Right renal pelvis (tissue), 4 donors: ENCODE measurements at places on chromosomes 5 and 9. TPM values are rescaled to one million over a fixed set of nuclear protein-coding genes. Genes with fewer than 3 reads are reported as not detected.

GRCh38 chr5:3858524-3858923 lies 262.9 kb downstream of the IRX1 start:
- DNase-seq: no peak

GRCh38 chr9:128006332-128006996 lies 25.7 kb upstream of the EEIG1 start:
- DNase-seq: no peak

- DNase-seq: no peak
Measured at GRCh38 chr5:124724357-124725039, 21.9 kb downstream of the ZNF608 start.

GRCh38 chr5:87912419-87912818 lies 356.2 kb downstream of the TMEM161B start:
- DNase-seq: no peak

GRCh38 chr5:140041492-140042392 lies 1.4 kb downstream of the NRG2 start:
- no peak for DNase-seq

- no peak for DNase-seq
Measured at GRCh38 chr9:82130331-82131042, 141.9 kb downstream of the SPATA31D1 start.

DNA sequence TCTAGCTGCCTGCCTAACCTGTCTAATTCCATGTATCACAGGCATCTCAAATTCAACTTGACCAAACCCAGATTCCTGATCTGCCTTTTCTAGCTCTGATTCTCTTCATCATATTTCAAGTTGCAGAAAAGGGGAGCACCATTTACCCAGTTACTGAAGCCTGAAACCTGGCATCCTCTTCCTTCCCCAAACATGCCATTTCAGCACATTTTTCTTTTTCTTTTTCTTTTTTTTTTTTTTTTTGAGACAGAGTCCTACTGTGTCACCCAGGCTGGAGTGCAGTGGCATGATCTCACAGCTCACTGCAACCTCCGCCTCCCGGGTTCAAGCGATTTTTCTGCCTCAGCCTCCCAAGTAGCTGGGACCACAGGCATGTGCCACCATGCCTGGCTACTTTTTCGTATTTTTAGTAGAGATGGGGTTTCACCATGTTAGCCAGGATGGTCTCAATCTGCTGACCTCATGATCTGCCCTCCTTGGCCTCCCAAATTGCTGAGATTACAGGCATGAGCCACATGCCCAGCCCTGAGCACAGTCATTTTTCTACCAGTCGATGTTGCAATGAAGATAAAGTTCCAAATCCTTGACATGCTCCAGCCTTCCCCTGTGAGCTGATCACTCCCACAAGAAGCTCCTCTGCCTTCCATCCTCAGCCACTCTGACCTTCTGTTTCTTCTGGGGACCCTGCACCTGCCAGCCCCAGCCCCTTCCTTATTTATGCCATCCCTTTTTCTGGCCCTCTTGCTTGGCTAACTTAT lies 32.2 kb downstream of the ACER2 start:
- no peak for DNase-seq

- no peak for DNase-seq
Measured at GRCh38 chr5:29896646-29897045, 1296.8 kb upstream of the CDH6 start.

DNA sequence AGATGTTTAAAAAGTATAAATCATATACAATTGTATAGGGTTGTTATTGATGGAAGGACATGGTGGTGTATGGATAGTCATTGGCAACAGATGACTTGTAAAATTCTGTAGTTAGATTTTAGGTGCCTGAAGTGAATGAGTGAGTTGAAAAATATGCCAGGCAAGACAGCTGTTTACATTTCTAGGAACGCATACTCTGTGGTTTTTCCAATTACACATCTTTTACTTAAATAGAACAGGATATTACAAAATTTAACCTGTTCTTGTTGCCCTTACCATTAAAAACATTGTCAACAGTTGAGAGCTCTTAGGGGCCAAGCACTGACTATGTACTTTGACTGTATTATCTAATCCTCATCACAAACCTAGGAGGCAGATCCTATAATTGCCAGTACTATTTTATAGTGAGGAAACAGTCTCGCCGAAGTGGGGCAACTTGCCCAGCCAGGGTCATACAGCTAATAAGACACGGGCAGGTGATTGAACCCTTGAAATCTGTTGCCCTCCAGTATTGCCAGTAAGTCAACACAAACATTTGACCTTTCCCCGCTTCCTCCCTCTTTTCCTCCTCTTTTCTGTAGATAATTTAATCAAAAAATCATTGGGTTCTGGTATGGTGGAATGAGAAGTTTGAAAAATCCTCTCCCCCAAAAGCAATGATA lies 88.6 kb downstream of the MACROH2A1 start:
- DNase-seq: no peak

- no peak for DNase-seq
Measured at GRCh38 chr9:78030553-78031443, 813 bp downstream of the GNAQ start.

GRCh38 chr5:79547429-79547822 lies 33.5 kb upstream of the HOMER1 start:
- no peak for DNase-seq

The AHRR gene
- 2.3 TPM for polyA plus RNA-seq

The NEUROG1 gene
- not detected for polyA plus RNA-seq

DNA sequence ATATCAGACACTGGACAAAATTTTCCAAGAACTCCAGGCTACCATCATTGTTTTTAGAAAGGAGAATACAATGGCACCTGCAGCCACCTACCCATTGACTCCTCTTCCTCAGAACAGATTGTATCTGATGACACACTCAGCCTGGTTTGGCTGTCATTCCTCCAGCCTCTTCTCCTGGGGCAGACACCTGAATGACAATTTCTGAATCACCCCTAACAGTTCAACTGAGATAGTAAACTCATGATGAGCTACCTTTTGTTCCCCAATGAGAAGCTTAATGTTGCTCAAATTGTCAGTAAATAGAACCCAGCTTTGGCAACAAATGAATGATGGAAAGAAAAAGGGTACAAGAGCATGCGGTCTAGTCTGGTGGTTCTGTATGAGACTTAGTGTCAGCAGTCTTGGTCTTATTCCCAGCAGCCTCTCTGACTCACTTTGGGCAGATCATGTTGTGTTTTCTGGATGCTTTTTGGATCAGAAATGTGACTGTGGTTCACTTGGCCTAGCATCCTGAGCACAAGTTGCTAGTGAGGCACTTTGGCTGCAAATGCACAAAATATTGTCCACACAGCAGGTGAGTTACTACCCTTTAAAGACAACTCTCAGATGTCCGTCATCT lies 78.3 kb downstream of the MAMDC2 start:
- DNase-seq: no peak

DNA sequence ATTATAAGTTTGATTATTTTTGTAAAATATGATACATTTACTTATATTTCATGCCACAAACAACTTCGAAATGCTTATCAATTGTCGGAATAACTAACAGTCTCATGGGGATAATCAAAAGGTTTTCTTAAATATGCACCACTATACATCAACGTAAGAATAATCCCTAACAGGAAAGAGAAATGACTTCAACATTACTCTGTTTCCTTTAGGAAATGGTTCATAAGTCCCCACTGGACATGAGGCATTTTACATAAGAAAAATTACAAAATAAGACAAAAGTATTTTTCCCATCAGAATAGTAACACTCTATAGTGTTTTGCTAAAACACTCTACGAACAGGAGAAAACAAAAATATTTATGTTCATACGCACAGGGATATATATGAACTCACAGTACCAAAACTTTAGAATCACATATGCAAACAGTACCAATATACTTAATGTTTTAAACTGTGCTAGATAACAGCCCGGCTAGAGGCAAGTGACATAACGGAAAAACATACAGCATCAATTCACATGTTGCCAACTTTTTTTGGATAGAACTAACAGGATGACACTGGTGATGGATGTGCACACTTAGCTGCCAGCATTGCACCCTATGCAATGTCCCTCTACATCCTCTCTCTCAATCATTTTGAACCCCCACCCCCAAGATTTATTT lies 120.5 kb downstream of the NFIB start:
- DNase-seq: no peak

The MEF2C gene
- 40.8 TPM for polyA plus RNA-seq

DNA sequence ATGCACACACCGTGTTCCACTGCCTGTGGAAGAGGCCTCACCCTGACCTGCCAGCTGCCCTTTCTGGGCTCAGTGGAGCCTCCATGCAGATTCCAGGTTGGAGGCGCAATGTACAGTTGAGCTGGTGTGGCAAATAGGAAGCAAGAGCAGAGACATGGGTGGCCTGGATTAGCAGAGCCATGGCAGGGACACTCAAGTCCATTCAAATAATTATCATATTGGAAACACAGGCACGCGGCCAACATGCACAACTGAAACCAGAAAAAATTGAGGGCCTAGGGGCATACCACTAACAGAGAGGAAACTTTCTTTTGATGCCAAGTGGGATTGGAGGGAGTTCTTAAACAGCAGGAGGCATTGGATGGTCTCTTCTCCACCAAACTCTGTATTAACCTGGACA lies 35.8 kb downstream of the OTULINL start:
- no peak for DNase-seq

The IFNK gene
- polyA plus RNA-seq: not detected

DNA sequence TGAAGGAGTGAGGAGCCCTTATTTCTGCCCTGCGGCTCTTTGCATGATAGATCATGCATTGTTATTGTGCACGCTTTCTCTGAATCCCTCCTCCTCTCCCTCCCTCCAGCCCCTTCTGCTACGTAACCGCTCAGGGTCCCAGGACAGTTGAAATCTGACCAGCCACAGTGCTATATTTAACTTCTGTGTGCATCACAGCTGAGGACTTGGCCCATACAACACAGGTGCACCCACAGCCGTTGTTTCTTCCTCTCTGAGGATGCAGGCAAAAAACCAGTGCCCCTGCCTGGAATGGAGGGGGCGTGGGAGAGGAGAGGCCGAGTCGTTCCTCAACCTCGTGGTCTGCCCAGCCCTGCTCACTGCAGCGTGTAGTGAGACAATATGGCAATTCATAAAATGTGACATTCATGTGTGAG lies 335.6 kb upstream of the CLINT1 start:
- DNase-seq: no peak

DNA sequence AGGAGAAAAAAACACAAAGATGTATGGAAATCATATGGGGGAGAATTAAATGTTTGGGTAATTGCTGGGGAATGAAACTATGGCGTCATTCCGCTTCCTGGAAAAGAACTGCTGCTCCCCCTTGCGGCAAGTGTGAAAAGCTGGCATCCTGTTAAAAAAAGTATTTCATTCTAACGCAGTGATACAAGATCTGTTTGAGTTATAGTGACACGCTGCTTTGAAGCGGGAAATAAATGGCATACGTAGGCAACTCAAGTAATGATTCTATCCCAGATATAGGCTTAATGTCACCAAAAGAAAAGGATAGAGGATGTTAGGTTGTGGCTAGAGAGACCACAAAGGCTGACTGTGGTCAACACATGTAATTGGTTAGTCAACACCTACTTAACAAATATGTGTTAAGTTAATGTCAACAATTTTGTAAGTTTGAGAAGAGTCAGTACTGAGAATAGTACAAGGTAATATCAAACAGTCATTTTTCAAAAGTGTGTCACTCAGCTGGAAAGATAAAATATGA lies 70.2 kb upstream of the ALDH1A1 start:
- peak; percentile 46 for DNase-seq

GRCh38 chr9:130235558-130236435 lies 29.8 kb upstream of the HMCN2 start:
- DNase-seq: peak; percentile 65

DNA sequence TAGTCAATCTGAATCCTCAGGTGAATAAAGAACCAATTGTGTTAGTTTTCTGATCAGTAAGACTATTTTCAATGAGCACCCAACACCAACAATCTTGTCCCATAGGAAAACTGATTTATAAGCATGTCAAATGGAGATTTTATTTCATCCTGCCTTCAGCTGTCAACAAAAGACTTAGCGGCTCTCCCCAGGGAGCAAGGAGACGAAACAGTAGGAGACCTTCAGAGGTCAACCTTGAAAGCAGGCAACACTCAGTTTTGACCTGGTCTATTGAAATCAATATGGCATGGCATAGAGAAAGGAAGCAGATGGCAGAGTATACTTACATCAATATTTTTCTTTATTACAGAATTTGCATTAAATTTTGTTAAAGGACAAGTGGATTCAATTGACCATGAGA lies 34.1 kb downstream of the ZNF622 start:
- no peak for DNase-seq

GRCh38 chr9:107740088-107740980 lies 250.8 kb upstream of the KLF4 start:
- DNase-seq: no peak

DNA sequence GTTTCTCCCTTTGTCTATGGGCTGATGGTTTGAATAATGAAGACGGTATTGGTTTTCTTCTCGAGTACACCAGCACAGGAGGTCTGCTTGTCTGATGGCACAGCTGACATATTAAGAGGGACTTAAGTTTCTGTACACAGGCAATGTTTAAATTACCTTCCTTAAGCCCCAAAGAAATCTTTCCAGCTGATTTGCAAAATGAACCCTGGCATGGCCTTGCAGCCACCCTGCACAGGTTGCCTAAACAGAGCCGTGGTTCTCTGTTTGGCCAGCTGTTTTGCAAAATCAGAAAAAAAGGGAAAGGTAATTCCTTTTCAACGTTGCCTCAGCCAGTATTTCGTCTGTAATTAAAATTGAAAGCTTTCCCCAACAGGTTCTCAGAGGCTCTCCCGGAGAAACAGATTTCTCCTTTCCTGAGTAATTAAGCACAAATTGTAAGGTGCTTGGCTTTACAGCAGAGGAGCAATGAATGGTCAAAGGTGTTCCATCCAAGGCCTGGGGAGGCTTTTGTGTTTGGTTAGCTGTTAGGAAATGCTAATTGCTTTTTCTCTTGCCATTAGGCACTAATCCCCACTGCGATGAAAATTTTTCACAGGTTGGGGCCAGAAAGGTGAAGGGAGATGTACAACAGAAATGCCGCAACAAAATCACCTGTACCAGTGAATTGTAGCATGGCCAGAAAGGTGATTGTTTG lies 138.9 kb downstream of the RASEF start:
- DNase-seq: no peak

DNA sequence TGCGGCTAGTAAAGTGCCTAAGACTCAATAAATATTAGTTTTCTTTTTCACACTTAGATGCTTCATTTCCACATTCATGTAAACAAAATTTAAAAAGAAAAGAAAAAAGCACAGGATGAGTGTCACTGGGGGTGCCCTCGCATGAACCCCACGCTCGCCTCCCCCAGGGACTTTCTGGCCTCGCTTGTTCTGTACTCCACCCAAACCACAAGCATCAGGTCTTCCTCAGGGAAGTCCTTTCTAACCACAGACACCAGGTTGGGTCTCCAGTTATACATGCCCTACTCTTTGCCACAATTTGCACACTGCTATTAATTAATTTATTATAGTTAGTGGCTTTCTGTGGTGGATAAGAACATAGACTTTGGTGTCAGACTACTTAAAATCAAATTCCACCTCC lies 92.4 kb downstream of the RORB start:
- DNase-seq: no peak

The DMRT3 gene
- polyA plus RNA-seq: 1.5 TPM

DNA sequence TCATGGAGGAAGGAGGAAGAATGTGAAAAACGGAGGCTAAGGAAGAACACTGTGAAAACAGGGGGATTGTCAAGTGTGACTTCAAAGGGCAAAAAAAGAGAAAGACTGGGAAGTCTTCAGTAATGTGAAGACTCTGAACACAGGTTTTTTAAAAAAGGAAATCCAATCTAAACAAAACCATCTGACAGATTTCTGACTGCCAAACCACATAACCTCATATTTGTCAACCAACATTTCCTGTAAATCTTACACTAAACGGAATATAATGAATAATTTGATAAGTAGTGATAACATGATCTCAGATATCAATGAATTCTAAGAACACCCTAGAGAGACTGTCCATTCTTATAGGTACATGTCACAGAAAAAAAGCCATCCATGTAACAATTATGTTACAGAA lies 124.7 kb downstream of the FBN2 start:
- DNase-seq: no peak
